ENCODE measurements at places on chromosomes 4 and X. TPM values are rescaled to one million over a fixed set of nuclear protein-coding genes. Genes with fewer than 3 reads are reported as not detected.

The MAGEA10 gene
- not detected for total RNA-seq

The BTK gene
- total RNA-seq, result 6.5 TPM

The FAM193A gene
- total RNA-seq, result 9.0 TPM

The IQSEC2 gene
- total RNA-seq, result 2.3 TPM

The P2RY4 gene
- total RNA-seq, result not detected

The NPNT gene
- 22.2 TPM for total RNA-seq

The TNMD gene
- 0.57 TPM for total RNA-seq

The SHISA3 gene
- 0.28 TPM for total RNA-seq

- no peak overlapping the region for H3K4me3 ChIP-seq
- no peak overlapping the region for H3K27ac ChIP-seq
- DNase-seq, result peak; percentile 49
- no peaks in the 10 kb centered on the region for H3K27me3 ChIP-seq
- H3K4me1 ChIP-seq, result no peaks in the 10 kb centered on the region
- H3K36me3 ChIP-seq, result no peaks in the 10 kb centered on the region
Measured at GRCh38 chr4:78691971-78692821, 84.0 kb upstream of the BMP2K start.

GRCh38 chr4:6722891-6723290, 6.9 kb downstream of the BLOC1S4 start:
- no peaks in the 10 kb centered on the region for H3K36me3 ChIP-seq
- DNase-seq, result no peak
- H3K4me1 ChIP-seq, result peaks cover 6% of the 10 kb centered on the region

- H3K4me3 ChIP-seq, result no peak overlapping the region
- no peaks in the 10 kb centered on the region for H3K27me3 ChIP-seq
- no peak for DNase-seq
- H3K27ac ChIP-seq, result no peak overlapping the region
- H3K4me1 ChIP-seq, result no peaks in the 10 kb centered on the region
- no peaks in the 10 kb centered on the region for H3K36me3 ChIP-seq
Measured at GRCh38 chrX:12679522-12679921, 111.7 kb upstream of the PRPS2 start.

DNA sequence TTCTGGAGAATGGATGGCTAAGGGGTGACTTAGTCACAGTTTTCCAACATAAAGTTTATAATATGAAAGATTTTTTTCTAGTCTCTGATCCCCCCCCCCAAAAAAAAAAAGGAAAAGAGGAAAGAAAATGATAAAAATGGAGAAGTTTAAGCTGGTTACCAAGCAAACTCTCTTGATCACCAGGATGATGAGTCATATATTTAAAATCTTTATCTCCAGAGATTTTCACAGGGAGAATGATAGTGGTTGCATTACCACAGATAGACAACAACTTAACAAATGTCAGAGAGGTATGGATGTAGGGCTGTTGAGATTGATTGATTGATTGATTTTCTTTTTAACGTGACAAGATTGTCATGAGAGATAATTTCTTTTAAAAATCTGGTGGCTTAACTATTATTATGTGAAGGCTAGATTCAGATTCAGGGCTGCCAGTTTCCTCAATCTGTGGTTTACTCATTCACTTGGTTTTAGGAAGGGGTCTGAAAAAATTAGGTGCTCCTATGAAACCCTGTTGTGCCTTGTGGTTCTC, 13.3 kb upstream of the TEX13C start:
- no peak overlapping the region for H3K4me3 ChIP-seq
- no peaks in the 10 kb centered on the region for H3K4me1 ChIP-seq
- DNase-seq, result no peak
- no peak overlapping the region for H3K27ac ChIP-seq
- H3K27me3 ChIP-seq, result no peaks in the 10 kb centered on the region
- H3K36me3 ChIP-seq, result no peaks in the 10 kb centered on the region

- H3K4me3 ChIP-seq, result no peak overlapping the region
- H3K4me1 ChIP-seq, result no peaks in the 10 kb centered on the region
- H3K27ac ChIP-seq, result no peak overlapping the region
- no peaks in the 10 kb centered on the region for H3K36me3 ChIP-seq
- DNase-seq, result no peak
Measured at GRCh38 chr4:103264905-103265304, 66.8 kb upstream of the CENPE start.

DNA sequence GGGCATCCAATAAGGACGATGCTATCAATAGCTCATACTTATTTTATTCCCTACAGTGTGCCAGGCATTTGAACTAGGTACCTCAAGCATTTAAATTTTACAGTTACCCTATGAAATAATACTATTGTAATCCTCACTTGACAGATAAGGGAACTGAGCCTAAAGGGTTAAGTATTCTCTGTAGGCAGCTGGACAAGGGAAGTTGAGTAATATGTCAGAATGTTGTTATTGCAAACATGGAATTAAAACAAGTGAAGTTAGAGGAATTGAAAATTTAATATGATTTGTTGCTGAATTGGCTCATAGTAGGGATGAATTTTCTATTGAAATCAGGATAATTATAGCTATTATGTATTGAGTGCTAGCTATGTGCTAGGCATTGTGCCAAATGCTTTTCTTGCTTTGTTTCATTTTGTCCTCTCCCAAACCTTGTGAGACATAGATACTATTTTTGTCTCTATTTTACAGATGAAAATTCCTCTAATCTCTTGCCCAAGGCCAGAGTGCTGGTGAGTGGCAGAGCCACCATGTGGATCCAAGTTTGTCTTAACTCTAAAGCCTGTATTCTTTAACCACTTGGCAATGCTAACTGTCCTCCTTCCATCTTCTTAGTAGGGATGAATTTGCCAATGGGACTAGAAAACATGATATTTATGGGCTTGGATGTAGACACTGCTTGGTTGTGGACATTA, 58.1 kb downstream of the TMEM164 start:
- DNase-seq, result no peak
- H3K4me3 ChIP-seq, result no peak overlapping the region
- H3K4me1 ChIP-seq, result no peaks in the 10 kb centered on the region
- H3K27me3 ChIP-seq, result no peaks in the 10 kb centered on the region

DNA sequence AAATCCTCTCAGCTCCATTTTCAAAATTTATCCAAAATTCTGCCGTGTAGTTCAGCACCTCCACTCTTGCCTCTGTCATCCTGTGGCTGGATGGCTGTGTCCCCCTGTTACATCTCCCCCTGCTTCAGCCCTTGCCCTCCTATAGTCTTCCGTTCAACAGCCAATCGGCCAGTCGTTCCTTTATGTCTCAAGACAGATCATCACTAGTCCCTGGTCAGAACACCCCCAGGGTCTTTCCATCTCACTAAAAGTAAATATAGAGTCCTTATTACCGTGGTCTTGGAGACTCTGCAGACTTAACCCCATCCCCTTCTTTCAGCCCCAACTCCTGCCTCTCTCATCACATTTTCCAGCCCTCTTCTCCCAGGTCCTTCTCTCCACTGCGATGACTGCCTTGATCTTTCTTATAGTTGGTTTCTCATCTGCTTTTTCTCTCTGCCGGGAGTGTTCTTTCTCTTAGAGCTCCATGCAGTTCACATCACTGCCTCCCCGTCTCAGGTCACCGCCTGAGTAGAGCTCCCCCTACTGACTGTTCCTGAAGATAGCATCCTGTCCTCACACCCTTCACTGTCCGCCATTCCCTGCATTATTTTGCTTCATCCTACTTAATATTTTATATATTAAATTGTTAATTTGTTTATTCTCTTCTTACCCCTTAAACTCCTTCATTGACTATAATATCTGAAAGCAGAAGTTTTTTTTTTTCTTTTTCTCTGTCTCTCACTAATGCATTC, 736.9 kb upstream of the MAGEB2 start:
- H3K4me1 ChIP-seq, result no peaks in the 10 kb centered on the region
- H3K27me3 ChIP-seq, result no peaks in the 10 kb centered on the region
- no peak overlapping the region for H3K4me3 ChIP-seq
- H3K36me3 ChIP-seq, result no peaks in the 10 kb centered on the region
- no peak overlapping the region for H3K27ac ChIP-seq

DNA sequence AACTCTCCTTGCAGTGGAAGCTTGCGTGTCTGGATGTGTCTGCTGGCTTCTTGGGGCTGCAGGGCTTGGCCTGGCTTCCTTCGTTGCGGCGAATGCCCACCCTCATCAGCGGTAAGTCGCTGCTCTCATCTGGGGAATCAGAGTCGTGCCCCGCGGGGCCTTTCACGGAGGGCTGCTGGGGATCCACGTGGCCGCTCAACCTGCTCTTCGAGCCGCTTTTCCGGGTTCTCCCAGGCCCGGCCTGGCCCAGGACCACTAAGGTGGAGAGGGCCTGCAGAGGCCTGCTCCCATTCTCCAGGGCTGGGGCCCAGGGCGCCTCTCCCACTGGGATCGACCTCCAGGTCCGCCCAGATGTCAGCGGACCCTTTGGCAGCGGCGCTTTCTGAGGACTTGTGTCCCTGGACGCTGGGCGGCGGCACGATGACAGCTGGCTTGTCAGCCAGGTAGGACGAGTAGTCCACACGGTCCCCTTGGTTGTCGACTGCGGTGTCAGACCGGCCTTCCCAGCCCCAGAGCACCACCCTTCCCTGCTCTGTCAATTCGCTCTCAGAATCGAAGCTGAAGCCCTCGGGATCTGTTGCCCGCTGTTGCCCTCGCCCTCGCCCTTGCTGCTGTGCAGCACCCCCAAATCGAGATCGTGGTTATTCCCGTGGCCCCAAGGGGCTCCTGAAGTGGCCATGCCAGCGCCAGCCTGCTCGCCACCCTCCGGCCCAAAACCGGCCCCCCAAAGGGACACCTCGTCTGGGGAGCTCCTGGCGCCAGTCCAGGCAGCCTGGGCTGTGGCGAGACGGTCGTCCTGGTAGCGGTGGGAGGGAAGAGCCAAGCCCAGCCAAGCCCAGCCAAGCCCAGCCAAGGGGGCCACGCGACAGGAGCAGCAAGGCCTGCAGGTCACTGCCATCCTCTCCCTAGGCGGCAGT, 37.8 kb upstream of the NHSL2 start:
- H3K27me3 ChIP-seq, result no peaks in the 10 kb centered on the region
- no peak for DNase-seq
- H3K27ac ChIP-seq, result no peak overlapping the region
- no peak overlapping the region for H3K4me3 ChIP-seq

GRCh38 chrX:48703642-48704481, 7.3 kb downstream of the SUV39H1 start:
- no peak overlapping the region for H3K27ac ChIP-seq
- no peak for DNase-seq
- no peaks in the 10 kb centered on the region for H3K4me1 ChIP-seq
- no peaks in the 10 kb centered on the region for H3K27me3 ChIP-seq
- H3K4me3 ChIP-seq, result no peak overlapping the region
- peaks cover 71% of the 10 kb centered on the region for H3K36me3 ChIP-seq

GRCh38 chr4:7634661-7635251, 200.0 kb upstream of the PSAPL1 start:
- no peaks in the 10 kb centered on the region for H3K4me1 ChIP-seq
- H3K27me3 ChIP-seq, result no peaks in the 10 kb centered on the region
- DNase-seq, result no peak
- no peaks in the 10 kb centered on the region for H3K36me3 ChIP-seq
- no peak overlapping the region for H3K27ac ChIP-seq

DNA sequence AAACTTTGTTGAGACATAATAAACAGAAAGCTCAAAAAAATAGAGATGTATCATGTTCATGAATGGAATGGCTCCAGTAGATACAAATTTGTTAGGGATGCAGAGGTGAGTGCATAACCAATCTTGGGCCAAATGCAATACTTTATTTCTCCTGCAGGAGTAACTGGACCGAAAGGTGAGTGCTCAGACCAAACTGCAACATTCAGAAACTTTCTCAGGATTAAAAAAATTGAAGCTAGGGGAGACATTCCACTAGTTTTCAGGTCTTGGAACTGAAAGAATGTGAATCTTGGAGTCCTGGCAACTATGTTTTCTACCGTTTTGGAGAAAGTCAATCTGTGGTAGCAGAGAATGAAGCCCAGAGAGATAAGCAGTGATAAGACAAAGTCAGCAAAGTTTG, 21.2 kb upstream of the LCORL start:
- no peak overlapping the region for H3K27ac ChIP-seq
- DNase-seq, result no peak
- no peaks in the 10 kb centered on the region for H3K36me3 ChIP-seq
- H3K4me3 ChIP-seq, result no peak overlapping the region
- peaks cover 5% of the 10 kb centered on the region for H3K27me3 ChIP-seq

- no peaks in the 10 kb centered on the region for H3K4me1 ChIP-seq
- H3K4me3 ChIP-seq, result peak within 1 kb of the TSS; percentile 52
- H3K27ac ChIP-seq, result peak within 1 kb of the TSS; percentile 39
- no peaks in the 10 kb centered on the region for H3K36me3 ChIP-seq
- DNase-seq, result peak; percentile 8
Measured at GRCh38 chrX:93673056-93673868, at the start of gene NAP1L3. TSS of gene NAP1L3 (minus strand) at chrX:93673578. CDS start at chrX:93673304, 274 bp downstream.

DNA sequence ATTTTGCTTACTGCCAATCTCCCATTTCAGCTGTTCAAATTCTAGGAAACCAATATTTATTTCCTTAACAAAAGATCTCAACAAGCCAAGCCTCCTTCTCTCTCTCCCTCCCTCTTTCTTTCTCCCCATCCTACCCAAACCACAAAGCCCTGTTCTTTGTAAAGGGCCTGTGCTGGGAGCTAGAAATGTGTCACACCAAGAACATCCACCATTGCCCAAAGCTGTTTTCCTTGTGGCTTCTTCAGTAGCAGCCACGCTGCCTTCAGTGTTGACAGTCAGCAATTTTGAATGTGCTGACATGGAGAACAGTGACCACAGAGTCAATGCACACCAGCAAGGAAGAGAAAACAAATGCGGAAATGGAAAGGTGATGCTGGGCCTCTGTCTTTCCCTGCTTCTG, 203.0 kb downstream of the MAML3 start:
- no peak overlapping the region for H3K27ac ChIP-seq
- H3K4me1 ChIP-seq, result peaks cover 20% of the 10 kb centered on the region
- H3K36me3 ChIP-seq, result no peaks in the 10 kb centered on the region
- DNase-seq, result no peak

GRCh38 chr4:6594826-6595355, 19.9 kb downstream of the MAN2B2 start:
- H3K27ac ChIP-seq, result no peak overlapping the region
- H3K4me3 ChIP-seq, result no peak overlapping the region
- DNase-seq, result no peak
- H3K36me3 ChIP-seq, result peaks cover 11% of the 10 kb centered on the region

- no peak overlapping the region for H3K4me3 ChIP-seq
- DNase-seq, result no peak
- H3K27me3 ChIP-seq, result no peaks in the 10 kb centered on the region
- H3K4me1 ChIP-seq, result no peaks in the 10 kb centered on the region
- peak overlapping the region; percentile 78 for H3K27ac ChIP-seq
- peaks cover 30% of the 10 kb centered on the region for H3K36me3 ChIP-seq
Measured at GRCh38 chrX:16839219-16839851, 30.8 kb downstream of the RBBP7 start.

DNA sequence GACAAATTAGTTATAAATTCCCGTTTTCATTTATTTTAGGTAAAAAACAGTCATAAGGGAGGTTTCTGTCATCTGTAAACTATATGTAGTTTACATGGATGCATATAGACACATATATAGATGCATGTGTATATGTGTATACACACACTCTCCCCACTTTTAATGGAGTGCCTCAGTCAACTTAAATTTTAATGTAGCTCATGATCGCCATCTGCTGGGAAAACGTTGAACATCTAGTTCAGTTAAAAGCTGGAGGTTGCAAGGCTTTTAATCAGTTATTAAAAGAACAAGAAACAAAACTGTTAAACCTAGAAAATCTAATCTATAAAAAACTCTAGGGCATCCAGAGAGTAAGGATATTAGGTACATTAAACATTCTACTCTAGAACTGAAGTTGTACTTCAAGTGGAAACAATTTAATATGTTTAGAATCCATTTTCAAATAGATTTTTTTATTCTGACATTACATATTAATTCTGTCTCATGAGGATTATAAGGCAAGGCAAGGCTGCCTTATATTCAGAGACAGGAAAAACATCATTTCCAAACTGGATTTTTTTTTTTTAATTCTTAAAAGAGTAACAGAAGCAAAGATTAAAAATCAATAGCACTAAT, 122.6 kb downstream of the SHISA3 start:
- no peak for DNase-seq
- peaks cover 11% of the 10 kb centered on the region for H3K36me3 ChIP-seq
- H3K4me3 ChIP-seq, result no peak overlapping the region
- H3K27me3 ChIP-seq, result no peaks in the 10 kb centered on the region

All from thymus (tissue), 14 donors.